PC-3 (cell line): ENCODE measurements at places on chromosomes 11 and 22. TPM values are rescaled to one million over a fixed set of nuclear protein-coding genes. Genes with fewer than 3 reads are reported as not detected.

- peak; percentile 13 for DNase-seq
These were observed 699.0 kb upstream of the LUZP2 start for GRCh38 chr11:23797624-23798419.

DNA sequence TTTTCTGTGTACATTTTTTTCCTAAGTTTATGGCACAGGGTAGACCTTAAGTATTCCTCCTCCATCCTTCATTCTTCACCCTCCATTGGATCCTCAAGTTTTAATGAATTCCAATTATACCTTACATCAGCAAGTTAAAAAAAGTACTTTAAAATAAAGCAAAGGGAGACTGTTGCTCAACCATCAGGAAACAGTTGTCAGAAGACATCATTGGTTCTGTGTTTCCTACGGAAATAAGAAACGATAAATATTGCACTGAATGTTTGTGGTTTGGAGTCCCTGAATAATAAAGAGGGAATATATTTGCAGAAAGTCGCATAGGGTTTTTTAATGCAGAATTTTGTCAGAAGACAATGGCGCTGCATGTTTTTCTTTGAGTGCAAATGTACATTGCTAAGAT lies 28.1 kb upstream of the LDHA start:
- DNase-seq = no peak

DNA sequence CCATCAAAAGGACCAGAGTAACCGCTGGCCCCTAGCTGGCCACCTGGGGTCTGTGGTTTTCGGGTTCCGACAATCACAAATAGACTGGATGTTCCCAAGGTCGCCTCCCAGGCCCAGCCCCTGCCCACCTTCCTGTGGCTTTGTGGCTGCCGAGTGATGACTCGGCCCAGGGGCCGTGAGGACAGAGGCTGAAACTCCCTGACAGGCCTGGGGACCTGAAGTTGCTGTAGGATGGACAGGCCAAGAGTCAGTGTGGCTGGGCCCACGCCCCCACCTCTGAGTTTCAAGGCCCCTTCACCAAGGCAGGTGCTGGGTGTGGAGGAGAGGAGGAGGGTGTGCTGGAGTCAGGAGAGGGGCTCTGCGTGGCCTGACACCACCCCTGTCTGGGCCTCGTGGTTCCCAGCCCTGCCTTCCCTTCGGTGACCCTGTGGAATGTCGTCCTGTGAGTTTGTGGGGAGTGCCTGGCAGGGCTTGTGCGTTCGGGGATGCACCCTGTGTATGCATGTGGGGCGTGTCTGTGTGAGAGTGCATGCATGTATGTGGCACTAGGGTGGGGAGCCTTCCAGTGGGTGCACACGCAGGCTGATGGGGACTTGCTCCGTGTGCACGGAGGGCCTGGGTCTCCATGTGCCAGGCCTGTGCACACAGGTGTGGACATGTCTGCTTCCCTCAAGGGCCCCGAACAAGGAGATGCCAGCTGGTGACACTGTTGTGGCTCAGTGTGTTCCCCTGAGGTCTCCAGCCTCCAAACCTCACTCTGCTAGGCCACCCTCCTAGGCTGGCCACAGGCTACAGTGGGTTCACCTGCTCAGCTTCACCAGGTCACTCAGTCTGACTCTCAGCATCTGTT lies 8.4 kb upstream of the MGAT3 start:
- peak; percentile 26 for DNase-seq

DNA sequence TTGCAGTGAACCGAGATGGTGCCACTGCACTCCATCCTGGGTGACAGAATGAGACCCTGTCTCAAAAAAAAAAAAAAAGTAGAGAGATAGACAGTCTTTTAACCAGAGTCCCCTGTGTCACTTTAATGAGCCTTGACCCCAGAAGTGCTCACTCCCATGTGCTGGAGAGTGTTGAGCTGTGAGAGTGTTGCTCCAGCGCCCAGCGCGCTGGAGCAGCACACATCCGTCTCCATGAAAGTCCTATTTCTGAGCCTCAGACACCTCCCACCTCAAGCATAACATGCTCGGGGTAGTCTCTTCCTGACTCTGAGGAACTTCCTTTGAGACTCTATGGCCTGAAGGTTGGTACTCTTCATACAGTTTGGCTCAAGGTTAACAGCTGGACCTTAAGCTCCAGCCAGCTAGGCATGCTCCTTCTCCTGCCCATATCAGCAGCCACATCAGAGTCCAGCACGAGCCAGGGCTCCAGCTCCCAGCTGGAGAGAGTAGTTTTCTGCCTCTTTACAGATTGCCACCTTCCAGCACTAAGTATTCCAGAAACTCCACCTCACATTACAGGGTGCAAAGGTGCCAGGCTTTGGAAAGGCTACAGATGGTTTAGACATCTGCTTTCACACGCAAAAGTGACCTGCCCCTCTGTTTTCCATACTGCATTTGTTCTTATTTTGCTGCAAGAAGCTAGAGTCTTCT lies 29.4 kb upstream of the UBASH3B start:
- no peak for DNase-seq

- DNase-seq = no peak
These were observed 14.3 kb upstream of the CRY2 start for GRCh38 chr11:45832811-45833441.

DNA sequence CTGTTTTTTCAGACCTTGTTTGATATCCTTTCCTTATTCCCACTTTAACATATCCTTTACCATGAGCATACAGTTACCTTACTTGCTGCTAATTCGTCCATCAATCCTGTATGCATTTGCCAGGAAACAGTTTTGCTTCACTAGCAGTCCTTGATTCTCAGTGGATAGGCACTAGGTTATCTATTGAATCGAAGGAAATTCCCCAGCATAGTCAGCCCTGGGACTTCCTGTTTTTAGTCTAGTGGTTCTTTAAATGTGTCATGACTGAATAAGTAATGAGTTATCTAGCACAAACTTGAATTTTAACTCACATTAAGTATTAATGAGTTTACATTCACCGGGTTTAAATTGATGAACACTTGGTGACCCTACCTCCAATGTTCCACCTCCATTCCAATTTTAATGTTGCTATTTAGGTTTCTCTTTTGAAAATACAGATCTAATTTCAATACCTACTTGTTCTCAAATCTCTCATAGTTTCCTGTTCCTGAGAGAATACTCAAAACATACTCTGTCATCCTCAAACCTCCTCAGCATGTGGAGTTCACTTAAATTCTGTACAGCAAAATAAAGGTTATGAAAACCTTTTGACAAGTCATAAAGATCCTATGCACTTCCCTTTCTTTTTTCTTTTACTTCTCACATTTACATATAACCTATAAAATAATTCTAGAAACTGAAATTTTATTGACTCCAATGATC lies 1375.1 kb upstream of the TENM4 start:
- peak; percentile 8 for DNase-seq

DNA sequence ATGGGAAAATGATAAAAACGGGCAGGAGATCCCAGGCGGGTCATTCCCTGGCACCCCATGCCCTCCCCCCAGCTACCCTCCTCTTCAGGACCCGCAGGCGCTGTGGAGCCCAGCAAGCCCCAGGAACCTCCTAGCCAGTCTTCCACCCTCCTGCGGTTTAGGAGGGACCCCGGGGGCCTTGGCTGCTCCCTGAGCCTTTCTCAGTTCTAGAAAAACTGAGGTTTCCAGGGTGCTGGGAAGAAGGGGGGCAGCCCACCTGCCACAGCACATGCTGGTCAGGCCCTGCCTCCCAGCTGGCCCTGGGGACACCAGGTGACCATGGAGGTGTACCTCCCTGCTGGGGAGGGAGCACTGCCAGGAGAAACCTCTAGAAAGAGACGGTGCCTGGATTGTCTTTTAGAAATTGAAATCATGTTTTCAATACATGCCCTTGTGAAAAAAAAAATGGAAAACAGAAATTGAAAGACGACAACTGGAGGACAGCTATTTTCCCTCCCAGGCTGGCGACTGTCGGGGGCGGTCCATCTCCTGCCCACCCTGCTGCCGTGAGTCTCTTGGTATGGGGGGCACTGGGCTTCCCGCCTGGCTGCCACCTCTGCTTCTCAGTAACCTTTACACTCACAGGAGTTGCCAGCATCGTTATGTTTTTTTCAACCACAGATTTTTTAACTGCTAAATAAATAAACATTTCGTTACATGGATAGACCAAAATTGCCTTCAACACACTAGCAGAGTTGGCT lies 398.5 kb downstream of the TBC1D22A start:
- no peak for DNase-seq

The OR56A1 gene
- total RNA-seq = not detected in 2 replicates

GRCh38 chr22:29989446-29989845 lies 90.8 kb upstream of the HORMAD2 start:
- DNase-seq = no peak

DNA sequence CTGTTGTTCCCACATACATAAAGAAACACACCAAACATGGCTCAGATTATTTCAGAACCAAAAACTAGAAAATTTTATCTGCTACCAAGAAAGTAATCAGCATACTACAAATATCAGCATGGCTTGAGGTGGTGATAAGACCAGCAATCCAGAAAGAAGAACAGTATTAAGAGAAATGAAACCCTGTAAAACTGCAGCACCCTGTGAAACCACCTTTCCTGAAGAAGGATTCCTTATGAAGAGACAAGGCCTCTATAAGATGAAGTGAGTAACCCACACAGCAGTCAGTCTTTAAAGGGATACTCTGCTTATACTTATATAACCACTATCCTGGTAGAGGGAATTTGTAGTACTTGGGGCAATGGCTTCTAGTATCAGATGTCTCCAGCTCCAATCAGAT lies 49.9 kb downstream of the RSF1 start:
- DNase-seq = no peak

- DNase-seq = peak; percentile 77
These were observed 76.9 kb downstream of the DKK3 start for GRCh38 chr11:11931461-11932055.

The ZNF202 gene
- 13.1 and 14.6 TPM in 2 replicates for total RNA-seq

GRCh38 chr11:86219311-86220193 lies 25.0 kb upstream of the EED start:
- DNase-seq = no peak

DNA sequence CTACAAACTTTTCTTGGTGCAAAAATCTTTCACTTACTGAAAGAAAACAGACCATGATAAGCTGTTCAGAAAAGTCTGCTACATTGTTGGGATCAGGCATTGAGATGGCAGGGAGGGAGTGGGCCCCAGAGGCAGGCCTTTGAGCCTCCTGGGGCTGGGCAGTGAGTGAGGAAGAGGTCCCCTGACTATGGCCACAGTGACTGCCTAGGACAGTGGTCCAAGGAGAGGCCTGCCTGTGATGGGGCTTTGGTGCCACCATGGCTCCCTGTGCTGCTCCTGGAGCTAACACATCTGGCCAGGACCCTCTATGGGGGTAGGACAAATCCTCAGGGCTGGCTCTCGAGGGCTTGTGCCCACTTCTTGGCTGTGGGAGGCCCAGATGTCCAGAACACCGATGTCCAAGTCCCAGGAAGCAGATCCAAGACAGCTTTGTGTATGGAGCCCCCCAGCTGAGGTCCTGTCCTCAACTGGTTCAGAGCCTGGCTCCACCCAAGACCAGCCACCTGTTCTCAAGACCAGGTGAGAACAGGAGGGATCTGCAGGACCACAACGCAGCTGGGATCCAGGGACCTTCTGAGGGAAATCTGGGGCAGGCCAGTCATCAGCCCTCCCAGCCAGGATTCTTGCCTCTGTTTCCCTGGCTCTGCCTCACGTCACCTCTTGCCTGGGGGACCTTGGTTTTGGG lies 36.9 kb downstream of the PPM1F start:
- DNase-seq = no peak

- no peak for DNase-seq
These were observed 8.4 kb downstream of the MAPK8IP2 start for GRCh38 chr22:50608996-50609395.

- DNase-seq = peak; percentile 74
These were observed at the start of gene PLCB3 for GRCh38 chr11:64251016-64251752. Gene PLCB3 (plus strand): TSS chr11:64251530. CDS start chr11:64251650, 120 bp downstream.

DNA sequence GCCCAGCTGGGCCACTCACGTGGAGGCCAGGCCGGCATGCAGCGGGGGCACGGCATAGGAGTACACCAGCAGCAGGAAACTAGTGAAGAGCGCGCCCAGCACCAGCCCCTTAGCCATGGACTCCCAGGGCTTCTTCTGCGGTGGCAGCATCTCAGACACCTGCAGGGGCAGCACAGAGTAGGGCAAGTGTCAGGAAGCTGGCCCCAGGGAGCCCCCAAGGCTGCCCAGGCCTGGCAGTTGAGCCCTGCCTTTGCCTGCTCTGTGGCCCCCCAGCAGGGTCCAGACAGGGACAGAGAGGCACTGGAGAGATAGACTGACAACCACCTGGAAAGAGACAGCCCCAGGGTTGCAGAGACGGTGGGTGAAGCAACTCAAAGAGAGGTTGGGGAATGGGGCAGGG lies 10.7 kb upstream of the SEC14L6 start:
- no peak for DNase-seq

The CHEK2 gene
- total RNA-seq = 21.0 and 23.7 TPM in 2 replicates

The GRIK4 gene
- total RNA-seq = not detected in 2 replicates

DNA sequence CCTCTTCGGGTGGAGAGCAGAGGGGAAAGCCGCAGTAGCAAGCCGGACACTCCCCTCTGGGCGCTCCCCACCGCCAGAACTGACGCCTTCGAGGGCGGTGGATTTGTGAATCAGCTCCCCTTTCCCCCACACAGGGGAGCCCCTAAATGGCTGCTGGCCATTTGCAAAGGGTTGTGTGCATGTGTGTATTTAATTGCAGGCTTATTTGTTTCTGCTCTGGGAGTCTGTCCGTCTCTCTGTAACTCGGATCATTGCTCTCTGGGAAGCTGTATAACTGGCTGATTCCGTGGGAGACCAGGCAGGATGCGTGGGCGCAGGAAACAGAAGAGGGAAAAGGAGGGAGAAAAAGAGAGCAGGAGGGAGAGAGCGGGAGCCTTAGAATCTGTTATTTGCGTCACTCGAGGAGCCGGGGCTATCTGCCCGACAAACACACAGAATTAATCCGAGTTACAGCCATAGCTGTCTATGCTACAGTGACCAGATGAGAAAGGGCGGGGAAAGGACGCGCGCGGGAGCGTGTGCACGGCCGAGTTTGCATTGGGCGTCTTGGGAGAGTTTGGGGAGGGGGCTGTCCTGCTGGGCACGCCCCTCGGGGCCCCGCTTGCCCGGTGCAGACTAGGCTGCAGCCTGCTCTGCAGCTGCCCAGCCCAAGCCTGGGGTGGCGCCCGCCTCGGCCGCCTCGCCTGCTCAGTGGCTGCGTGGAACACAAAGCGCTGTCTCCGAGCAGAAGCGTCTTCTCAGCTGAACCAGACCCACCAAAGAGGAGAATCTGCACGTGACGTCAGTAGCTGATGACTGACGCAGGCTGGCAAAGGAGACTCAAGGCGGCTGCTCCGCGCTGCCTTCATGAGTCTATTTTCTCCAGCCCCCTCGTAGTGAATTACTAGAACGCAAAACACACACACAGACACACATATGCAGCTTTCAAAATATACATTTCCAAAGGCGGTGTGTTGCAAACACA lies 105.3 kb upstream of the HSD17B12 start:
- no peak for DNase-seq

DNA sequence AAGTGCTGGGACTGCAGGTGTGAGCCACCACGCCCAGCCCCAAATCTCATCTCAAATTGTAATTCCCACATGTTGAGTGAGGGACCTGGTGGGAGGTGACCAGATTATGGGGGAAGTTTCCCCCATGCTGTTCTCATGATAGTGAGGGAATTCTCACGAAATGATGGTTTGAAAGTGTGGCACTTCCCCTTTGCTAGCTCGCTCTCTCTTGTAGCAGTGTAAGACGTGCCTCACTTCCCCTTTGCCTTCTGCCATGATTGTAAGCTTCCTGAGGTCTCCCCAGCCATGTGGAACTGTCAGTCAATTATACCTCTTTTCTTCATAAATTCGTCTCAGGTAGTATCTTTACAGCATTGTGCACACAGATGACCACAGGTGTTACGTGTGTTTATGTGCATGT lies 357.8 kb downstream of the CADM1 start:
- DNase-seq = no peak
